Left forelimb (tissue), 1 donor: ENCODE measurements at places on chromosomes 6 and 20.
A peak's percentile ranks its signal among the peaks of the same experiment; 100 is the strongest.

DNA sequence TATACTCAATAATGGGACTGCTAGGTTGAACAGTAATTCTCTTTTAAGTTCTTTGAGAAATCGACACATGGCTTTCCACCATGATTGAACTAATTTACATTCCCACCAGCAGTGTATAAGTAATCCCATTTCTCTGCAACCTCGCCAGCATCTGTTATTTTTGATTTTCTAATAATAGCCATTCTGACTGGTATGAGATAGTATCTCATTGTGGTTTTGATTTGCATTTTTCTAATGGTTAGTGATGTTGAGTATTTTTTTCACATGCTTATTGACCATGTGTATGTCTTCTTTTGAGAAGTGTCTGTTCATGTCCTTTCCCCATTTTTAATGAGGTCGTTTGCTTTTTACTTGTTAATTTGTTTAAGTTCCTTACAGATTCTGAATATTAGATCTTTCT lies 66.5 kb downstream of the STK4 start:
- DNase-seq, result no peak

DNA sequence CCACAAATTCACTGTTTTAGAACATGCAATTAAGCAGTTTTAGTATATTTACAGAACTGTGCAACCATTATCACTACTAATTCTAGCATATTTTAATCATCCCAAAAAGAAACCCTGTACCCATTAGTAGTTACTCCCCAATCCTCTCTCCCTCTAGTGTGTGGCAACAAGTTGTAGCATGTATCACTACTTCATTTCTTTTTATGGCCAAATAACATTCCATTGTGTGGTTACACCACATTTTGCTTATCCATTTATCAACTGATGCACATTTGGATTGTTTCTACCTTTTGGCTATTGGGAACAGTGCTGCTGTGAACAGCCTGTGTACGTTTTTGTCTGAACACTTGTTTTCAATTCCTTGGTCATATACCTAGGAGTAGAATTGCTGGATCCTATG lies 31.5 kb upstream of the FKBP1A start:
- no peak for DNase-seq

DNA sequence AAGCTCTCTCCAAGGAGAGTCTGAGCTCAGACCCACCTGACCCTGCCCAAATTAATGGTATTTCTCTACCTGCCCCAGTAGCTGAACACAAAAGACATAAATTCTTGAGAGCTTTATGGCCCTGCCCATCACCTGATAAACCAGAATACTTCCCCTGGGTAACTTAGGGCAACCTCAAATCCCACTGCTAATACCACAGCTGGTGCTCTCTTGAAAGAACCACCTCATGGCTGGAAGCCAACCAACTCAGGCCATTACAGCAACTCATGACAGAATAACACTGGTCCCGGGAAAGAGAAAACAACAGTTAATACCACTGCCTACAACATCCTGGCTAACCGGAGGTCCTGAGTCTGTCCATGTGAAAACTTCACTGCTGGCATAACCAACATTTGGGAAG lies 328.6 kb downstream of the NKAIN2 start:
- no peak for DNase-seq

DNA sequence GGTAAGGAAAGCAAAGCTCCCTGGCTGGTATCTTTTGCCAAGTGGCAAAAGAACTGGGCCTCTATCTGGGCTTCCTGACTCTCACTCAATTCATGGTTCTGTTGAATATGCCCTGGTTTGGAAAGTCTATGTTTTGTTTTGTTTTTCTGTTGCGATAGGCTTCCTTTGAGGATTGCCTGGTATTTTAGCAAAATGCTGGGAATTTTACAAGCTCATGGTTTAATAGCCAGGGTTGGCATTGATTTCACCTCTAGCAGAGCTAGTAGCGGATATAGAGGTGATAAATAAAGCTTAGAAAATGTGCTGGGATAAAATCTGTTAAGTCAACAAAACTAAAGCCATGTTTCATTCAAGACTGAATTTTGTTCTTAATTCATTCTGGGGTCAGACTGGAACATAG lies 109.9 kb downstream of the RNF144B start:
- DNase-seq, result no peak

GRCh38 chr20:8218861-8219260 lies 86.8 kb downstream of the PLCB1 start:
- DNase-seq, result no peak

GRCh38 chr6:45454008-45454911 lies 76.5 kb upstream of the SUPT3H start:
- DNase-seq, result no peak

DNA sequence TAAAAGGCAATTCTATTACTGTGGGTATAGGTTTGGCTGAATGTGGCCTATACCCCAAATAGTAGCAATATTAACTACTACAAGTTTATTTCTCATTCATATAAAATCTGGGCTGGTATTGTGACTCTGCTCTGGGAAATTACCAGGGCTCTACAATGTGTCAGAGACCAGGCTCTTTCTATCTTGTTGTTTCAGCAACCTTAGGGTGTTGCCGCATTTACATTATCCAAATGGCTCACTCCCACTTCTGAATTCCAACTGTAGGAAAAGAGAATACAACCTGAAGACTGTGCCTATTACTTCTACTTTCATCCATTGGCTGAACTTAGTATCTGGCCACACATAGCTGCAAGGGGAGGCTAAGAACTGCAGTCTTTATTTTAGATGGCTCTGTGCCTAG lies 106.7 kb upstream of the CENPW start:
- no peak for DNase-seq

DNA sequence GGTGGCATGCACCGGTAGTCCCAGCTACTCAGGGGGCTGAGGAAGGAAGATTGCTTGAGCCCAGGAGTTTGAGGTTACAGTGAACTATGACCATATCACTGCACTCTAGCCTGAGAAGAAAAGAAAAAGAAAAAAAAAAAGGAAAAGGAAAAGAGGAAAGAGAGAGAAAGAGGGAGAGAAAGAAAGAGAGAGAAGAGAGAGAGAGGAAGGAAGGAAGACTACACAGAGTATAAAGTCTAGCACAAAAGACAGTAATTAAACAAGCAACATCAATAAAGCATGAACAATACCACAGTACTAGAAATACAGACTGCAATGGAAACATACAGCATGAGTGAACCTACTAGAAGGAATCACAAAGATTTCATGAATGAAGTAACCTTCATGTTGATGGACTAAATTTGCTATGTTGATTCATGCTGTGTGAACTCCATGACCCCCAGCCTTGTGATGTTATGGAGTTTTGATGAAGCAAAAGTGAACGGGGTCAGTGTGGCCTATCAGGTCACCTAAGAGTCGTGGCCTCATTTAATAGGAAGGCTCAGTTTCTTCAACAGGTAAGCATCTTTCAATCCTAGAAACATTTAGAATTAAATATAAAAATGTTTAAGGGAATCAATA lies 57.6 kb downstream of the NUDT3 start:
- no peak for DNase-seq

DNA sequence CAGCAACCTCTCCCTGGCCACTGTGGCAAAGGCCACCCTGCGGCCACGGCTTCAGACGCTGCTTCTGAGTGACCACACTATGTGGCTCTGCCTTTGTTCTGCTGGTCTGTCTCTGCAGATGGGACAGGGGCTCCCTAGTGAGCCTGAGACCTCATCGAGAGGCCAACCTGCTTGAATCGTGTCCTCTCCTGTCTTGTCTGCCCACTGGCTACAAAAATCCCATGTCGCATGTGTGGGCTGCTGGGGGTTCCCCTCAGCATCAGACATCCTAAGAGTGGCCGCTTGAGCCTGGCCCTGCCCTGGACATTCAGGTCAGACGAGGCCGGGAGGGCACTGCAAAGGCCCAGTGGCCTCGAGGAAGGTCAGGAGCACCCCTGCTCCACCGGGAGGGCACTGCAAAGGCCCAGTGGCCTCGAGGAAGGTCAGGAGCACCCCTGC lies 222.9 kb downstream of the DLL1 start:
- DNase-seq, result no peak

DNA sequence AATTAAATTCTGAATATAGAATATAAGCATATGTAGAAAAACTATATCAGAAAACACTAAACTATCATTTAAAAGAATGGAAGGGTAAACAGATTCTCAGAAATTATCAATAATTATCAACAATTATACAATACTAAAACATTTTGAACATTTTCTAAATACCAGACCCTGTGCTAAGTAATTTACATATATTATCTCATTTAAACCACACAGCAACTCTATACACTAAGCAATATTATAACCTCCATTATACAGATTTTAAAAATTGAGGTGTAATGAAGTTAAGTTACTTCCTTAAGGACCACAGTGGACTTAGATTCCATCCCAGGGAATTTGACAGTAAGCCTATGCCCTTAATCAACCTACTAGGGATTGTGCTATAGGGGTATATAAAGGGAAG lies 33.3 kb downstream of the DTNBP1 start:
- no peak for DNase-seq

- no peak for DNase-seq
Measured at GRCh38 chr6:1639430-1639829, 29.7 kb downstream of the FOXC1 start.

GRCh38 chr6:151160929-151161757 lies 78.6 kb upstream of the AKAP12 start:
- DNase-seq, result peak; percentile 74

DNA sequence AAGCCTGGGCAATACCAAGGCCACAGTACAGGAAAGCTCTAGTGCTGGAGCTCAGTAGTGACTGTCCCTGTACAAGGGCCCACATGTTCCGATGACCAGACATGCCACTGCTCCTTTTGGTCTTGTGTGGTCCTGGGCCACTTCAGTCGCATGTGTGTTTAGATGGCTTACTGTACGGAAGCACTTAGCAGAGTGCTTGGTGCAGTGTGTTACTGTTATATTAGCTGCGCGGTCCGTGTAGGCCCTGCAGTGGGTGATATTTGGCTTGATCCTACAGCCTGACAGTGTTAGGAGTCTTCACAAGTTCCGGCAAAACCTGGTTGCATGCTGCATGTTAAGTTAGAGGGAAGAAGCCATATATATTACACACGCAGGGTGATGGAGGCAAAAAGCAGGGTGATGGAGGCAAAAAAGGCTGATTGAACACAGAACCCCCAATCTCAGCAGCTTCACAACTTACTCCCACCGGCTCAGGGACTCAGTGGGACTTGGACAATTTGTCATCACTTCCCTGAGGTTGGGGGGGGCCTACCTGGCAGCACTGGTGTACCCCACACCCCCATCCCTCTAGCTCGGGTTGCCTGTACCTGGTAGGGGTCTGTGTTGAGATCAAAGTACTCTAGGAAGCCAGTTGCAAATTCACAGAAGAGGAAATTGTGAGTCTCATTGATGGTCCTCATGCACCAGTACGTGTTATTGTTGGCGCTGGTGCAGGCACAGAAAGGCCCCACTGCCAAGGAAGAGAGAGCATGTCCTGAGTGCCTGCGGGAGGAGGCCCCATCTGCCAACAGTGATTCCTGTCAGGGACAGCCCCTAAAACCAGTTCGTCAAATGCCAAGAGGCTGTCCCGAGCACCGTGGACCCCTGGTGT lies 122.6 kb downstream of the SULF2 start:
- DNase-seq, result no peak

- no peak for DNase-seq
Measured at GRCh38 chr20:2237059-2237458, 58.7 kb upstream of the TGM3 start.

DNA sequence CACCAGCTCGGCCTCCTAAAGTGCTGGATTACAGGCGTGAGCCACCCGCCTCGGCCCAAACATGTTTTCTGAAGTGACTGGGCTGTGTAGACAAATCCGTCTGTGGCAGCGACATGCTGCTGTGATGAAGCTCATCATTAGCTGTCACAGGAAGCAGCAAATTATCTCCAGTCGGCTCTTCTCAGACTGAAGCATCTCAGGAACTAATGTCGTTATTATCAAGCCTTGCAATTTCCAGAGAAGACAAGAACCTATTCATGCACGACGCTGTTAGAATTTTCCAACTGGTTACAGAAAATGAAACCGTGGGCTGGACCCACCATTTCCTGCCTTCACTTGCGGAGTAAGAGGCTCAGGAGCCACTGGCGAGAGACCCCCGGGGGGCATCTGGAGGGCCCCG lies 17.1 kb upstream of the NTSR1 start:
- no peak for DNase-seq

GRCh38 chr6:115220551-115221159 lies 840.0 kb downstream of the FRK start:
- no peak for DNase-seq

DNA sequence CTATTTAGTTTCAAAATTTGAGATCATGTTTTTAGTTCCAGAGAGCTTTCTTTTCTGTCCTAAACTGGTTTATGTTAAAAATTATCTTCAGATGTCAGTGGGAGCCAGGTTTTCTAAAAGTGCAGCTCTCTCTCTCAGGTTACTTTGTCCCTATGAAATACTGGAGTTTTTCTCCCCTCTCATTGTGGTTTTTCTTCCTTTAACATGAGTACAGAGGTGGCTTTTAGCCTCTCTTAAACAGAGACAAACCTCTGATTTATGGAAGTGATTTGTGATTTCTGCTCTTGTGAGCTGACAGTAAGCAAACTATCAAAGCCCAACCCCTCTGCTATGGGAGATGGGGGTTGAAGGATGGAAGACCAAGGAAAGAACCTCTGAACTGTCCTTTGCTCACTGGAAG lies 85.7 kb downstream of the LIN28B start:
- DNase-seq, result no peak

DNA sequence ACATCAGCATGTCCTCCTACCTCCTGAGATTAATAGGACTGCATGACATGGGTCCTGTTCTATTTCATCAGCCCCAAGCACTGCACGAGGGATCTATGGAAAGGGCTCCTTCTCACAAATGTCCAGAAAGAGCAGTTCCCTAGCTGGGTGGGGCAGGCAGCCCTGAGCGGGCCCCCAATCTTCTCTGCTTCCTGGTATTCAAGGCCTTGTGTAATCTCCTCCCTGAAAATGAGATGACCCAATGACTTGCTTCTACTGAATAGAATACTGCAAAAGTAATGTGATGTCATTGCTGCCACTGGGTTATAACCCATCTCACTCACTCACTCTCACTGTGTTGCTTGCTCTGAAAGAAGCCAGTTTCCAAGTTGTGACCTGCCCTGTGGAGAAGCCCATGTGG lies 126.4 kb downstream of the OPRM1 start:
- no peak for DNase-seq
